ENCODE measurements at places on chromosomes 6 and 20.

GRCh38 chr6:35829306-35829705 is 24.2 kb downstream of the LHFPL5 start:
- no peak for DNase-seq

DNA sequence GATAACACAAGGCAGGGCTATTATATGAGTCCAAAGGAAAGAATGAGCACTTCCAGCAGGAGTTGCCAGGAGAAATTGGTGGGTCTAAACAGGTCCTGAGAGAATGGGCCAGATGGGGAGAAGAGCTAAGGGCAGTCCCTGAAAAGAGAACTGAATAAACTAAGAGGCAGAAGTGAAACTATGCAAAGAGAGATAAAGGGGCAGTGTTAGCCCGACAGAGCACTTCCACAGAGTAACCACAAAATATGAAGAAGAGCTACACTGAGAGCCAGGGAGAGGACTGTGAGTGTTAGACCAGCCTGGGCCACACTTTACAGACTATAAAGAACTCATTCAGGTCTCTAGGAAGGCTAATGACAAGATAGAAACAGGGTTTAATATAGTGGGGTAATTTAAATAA is 43.8 kb downstream of the RALGAPA2 start:
- no peak for DNase-seq

DNA sequence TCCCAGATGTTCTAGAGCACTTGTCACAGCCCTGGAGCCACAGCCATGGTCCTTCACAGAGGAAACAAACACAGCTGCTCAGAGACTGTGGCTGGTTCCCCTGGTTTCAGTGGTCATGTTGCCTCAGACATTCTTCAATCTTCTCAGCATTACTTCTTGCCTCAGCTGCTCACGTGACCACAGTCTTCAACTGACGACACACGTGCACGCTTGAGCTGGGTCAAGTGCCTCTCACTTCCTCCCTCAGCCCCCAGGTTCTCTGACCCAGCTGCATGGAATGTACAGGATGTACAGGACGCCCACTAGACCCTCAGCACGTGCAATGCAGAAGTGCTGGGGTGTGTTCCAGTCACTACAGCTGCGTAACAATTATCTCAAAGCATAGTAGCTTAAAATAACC is 159.8 kb upstream of the GGTLC1 start:
- no peak for DNase-seq

DNA sequence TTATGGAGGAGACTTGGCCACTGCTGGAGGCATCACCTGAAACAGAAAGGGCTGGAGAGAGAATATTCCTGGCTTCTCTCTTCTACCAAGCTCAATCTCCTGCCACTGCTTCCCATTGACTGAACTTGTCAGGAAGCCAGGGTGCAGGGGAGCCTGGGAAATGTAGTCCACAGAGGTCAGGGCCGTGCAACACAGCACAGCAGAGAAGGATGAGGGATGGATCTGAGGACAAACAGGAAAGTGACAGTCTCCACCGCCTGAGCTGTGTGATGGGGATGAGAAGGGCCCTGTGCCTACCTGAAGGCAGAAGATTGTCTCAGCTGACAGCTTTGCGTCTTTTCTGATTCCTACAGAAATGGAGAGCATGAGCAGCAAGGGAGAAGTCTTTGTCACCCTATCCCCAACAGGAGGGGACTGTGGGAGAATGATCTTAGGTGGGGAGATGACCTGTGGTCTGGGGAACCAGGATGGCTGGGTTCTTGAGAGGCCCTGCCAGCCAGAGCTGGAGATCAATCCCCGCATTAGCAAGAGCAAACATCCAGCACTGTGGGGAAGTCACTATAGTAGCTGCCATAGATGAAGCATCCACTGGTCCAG is 114.2 kb downstream of the SNX5 start:
- no peak for DNase-seq

DNA sequence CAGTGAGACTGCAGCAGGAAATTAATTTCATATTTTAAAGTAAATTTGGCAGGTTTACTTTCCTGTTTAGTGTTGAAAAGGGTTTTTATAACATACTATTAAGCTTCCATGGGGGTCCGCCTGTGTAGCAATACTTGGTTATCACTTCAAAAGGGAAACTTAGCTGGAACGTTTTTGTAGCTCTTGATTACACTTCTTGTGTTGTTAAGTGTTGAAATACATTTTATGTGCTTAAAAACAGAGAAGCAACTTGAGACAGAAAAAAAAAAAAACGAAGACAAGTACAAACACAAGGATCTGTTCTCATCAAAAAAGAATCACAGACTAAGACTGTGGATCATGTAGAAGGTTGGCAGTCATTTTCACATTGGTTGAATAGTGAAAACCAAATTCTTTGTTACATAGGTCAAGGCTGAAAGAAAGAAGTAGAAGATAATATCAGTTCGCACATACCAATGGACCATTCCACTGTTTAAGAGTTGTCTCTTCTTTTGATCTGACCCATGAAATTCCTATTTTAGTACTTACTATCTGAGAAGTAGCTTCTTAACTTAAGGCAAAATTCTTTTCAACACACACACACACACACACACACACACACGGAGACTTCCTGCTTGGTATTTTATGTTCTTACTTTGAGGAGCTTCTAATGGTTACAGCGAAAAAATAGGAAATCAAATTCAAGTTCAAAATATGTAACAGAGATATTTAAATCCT is 113.9 kb upstream of the SLC35B3 start:
- DNase-seq, result no peak

GRCh38 chr20:44832724-44833123 is 22.4 kb upstream of the RIMS4 start:
- no peak for DNase-seq

- no peak for DNase-seq
Observed at GRCh38 chr6:50510361-50510760, 203.0 kb upstream of the TFAP2D start.

GRCh38 chr6:140256248-140256647 is 881.8 kb upstream of the CITED2 start:
- DNase-seq, result no peak

- DNase-seq, result no peak
Observed at GRCh38 chr6:102356170-102356569, 962.7 kb downstream of the GRIK2 start.

DNA sequence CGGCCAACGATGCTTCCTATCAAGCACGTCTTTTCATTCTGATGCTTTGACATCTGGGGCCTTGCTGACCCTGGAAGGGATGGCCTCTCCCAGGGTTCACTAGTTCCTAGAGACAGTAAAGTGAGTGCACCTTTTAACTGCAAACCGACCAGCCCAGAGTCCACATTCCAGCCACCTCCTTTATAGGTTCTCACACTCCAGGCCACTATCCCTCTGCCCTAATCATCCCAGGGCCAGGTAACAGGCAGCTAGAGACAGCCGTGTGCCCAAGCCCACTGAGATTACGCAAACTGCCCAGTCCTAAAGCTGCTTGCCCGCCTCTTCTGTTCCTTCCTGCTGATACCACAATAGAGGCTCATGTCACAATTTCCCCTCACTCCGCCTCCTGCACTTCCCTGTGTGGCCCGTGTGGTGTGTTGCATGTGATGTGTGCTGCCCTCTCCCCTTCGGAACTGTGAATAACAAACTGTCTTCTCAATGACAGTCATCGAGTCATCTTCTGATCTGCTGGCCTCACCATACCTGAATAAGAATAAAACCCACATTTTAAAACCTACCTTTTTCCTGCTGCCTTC is 123.7 kb upstream of the EXOC2 start:
- no peak for DNase-seq

DNA sequence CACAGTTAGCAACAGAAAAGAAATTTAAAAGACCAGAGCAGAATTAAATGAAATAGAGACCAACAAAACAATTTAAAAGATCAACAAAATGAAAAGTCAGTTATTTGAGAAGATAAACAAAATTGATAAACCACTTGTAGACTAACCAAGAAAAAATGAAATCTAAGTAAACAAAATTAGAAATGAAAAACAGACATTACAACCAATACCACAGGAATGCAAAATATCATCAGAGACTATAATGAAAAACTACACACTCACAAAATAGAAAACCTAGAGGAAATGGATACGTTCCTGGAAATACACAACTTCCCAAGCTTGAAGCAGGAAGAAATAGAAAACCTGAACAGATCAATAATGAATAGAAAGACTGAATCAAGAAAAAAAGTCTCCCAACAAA is 97.8 kb downstream of the WDR27 start:
- DNase-seq, result no peak

GRCh38 chr6:12297363-12298016 is 7.3 kb downstream of the EDN1 start:
- no peak for DNase-seq

GRCh38 chr6:7500752-7501282 is 40.7 kb upstream of the DSP start:
- DNase-seq, result no peak

DNA sequence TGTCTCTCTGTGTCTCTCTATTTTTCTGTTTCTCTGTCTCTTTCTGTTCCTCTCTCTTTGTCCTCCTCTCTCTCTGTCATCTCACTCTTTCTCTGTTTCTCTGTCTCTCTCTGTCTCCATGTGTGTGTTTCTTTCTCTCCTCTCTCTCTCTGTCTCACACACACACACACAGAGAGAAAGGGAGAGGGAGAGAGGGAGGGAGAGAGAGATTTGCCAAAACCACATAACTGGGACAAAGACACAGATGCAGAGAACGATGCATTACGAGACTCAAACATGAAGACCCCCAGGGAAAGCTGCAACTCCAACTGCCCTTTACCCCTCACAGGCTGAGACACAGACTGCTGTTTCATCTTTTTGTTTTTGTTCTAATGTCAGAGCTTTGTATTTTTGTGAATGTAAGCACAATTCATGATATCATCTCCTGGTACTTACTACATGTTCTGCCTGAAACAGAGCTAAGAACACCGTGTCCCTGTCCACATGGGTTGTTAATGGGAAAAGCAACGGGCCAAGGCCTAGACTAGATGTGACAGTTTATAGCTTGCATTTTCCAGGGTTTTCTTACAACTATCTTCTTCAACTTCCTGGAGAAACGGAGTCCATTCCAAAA is 177.1 kb upstream of the ARID1B start:
- DNase-seq, result no peak

DNA sequence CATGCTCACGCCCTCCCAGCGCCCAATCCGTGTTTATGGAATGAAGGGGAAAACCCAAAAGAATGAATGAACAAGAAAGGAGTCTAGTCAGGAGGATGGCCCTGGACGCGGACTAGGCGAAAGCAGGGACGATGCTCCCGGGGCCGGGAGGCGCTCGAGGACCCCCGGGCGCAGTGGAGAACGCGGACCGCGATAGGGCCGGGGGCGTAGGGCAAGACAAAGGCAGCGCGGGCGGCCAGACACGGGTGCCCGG is 758 bp downstream of the GCLC start:
- DNase-seq, result peak; percentile 2

GRCh38 chr20:20083807-20084206 is 31.5 kb downstream of the CFAP61 start:
- peak; percentile 24 for DNase-seq

GRCh38 chr20:63073738-63074065 is 66.9 kb upstream of the BHLHE23 start:
- DNase-seq, result no peak

DNA sequence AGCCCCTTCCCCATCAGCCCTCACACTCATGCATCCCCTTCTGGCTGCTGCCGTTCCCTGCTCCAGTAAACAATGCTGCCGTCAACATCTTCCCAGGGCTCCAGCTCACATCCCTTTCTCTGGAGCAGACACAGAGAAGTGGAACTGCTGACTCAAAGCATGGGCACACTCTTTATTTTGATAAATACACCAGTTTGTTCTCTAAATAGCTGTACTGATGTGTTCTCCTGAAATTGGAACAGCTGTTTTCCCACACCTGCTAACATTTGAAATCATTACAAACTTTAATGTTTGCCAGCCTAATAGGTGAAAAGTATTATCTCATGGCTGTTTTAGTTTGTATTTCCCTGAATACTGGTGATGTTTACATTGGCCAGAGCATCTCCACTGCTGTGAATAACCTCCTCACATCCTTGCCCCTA is 102.1 kb upstream of the NXT1 start:
- no peak for DNase-seq

- no peak for DNase-seq
Observed at GRCh38 chr20:59185809-59186208, 22.2 kb downstream of the ZNF831 start.

- DNase-seq, result no peak
Observed at GRCh38 chr20:34585019-34585418, 26.5 kb downstream of the MAP1LC3A start.

Data from central memory CD4-positive, alpha-beta T cell (primary cell).